ENCODE measurements at places on chromosomes 2 and 18.

- DNase-seq: no peak
These were observed 63.5 kb downstream of the LAMA3 start for GRCh38 chr18:23752796-23753195.

DNA sequence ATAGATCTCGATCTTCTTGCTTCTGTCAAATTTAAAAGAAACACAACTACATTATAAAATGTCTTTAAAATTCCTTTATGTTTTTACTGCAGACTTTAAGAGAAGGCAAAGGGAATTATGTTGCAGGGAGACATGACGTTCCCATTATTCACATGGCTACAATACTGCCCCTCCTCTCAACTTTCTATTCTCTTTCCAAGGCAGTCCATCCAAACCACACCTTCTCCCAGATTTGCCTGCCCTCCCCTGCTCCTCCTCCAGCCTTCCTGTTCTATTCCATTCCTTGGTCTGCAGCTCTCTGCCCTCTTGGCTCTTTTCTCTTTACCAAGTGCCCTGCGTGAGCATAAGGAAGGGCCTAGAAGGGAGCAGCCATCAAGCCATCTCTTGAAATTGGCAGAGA is 61.3 kb downstream of the NABP1 start:
- DNase-seq: no peak

DNA sequence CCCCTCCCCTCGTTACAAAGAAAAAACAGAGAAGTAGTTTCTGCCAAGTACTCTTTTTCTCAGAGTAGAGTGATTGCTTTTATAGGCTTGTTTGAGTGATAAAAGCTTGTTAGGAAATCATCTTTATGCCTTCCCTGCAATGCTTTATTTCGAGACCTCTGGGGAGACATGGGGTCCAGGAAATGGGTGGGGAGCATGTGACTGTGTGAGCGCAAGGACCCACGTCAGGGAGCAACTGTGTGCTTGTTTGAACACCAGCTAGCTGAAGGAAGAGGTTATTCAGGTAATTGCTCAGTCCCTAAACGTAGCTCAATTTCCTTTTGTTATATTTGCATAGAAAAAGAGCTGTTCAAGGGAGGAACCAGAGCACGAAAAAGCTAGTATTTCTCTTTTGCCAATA is 187.3 kb downstream of the FAM210A start:
- DNase-seq: peak; percentile 57

- no peak for DNase-seq
These were observed 410.9 kb upstream of the CYRIA start for GRCh38 chr2:17076533-17076932.

- no peak for DNase-seq
These were observed 9.7 kb upstream of the SLC39A10 start for GRCh38 chr2:195647302-195647701.

GRCh38 chr2:90645-91312 is 44.5 kb upstream of the FAM110C start:
- no peak for DNase-seq

DNA sequence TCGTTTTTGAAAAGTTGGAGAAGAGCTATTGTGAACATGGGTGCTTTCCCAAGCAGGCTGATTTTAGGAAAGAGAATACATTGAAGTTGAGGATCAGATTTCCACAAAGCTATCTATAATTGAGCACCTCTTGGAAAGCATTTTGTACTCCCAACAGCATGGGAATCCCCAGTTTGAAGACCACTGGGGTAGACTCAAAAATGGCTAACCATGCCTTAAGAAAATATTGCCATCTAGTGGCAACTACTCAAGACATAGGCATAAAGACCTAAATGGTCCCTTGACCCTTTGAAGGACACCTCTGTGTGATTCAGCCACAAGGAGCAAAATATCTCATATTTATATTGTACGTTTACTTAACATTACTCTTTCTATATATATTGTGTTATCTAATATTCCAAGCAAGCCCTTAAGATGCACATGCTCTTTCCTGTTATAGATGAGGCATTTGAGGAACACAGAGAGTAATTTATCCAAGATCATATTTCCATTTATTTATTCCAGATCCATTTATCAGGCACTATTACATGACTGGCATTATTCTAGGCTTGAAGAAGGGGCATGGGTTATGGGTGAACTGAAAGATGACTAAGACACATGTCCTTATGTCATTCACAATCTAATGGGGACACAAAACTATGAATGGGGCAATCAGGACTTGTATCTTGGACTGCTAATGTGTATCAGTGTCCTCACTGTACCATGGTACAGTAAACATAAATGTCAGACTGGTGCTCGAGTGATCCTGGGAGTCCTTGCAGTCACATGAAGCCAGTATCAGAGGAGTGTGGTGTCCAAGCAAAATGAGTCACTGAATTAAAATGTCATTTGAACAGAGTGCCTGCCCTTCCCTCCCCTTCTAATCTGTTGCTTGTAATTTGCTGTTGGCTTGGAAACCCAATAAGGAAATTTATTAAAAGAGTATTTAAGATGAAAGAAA is 121.0 kb upstream of the XPO1 start:
- no peak for DNase-seq

- DNase-seq: peak; percentile 65
These were observed 14.2 kb upstream of the SPATA3 start for GRCh38 chr2:230981704-230982103.

- peak; percentile 54 for DNase-seq
These were observed 43.4 kb downstream of the ZNF516 start for GRCh38 chr18:76451396-76452331.

GRCh38 chr2:133523406-133523805 is 44.9 kb downstream of the NCKAP5 start:
- no peak for DNase-seq

Data from activated CD8-positive, alpha-beta memory T cell treated with anti-CD3 and anti-CD28 coated beads for 24 hours (primary cell).